ENCODE measurements at places on chromosomes 1 and 21.

- DNase-seq: no peak
Observed at GRCh38 chr1:107359472-107360241, 218.8 kb downstream of the NTNG1 start.

GRCh38 chr1:32895325-32896215, 5.6 kb downstream of the TMEM54 start:
- DNase-seq: no peak

DNA sequence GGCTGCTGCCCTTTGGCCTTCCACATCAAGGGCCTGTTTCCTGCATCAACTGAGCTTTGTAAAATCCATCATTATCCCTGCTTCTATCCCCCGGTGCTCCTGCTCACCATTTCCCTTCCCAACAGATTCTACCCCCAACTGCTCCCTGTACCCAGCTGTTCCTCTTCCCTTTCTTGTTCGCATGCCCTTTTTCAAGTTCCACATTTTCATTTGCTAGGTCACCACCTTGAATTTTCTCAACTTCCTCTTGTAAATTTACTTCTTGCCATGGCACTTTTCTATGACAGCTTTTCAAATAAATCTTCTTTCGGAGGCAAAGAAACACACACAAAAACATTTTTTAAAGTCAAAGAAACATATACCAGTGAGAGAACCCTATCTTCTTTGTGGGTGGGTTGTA, 330.5 kb upstream of the ADGRL2 start:
- DNase-seq: no peak

DNA sequence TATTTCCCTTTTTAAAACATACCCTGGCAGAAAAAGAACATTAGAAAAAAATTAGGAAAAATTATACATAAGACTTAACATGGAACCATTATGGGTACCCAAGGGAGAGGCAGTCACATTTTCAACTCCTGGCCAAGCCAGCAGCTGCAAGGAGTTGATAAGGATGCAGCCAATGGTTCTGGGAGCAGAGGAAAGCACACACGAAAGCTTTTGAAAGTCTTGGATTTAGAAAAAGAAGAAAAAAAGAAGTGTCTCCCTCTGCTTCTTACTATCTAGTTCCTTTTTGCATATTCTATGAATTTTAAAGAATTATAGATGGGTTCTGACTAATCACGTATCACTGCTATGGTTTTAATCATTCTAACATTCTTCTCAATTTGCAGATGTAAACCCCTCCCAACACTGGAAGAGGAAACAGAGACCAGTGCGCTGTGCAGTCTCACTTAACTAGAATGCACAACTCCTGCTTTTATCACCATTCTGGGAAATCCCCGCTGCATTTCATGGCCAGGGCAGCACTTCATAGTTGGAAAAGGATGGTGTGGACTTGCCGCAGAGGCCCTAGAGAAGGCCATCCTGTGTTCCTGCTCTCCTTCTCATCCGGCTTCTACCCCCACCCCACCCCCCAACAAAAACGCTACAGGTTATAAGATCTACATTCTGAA, 2.7 kb upstream of the CD58 start:
- no peak for DNase-seq

DNA sequence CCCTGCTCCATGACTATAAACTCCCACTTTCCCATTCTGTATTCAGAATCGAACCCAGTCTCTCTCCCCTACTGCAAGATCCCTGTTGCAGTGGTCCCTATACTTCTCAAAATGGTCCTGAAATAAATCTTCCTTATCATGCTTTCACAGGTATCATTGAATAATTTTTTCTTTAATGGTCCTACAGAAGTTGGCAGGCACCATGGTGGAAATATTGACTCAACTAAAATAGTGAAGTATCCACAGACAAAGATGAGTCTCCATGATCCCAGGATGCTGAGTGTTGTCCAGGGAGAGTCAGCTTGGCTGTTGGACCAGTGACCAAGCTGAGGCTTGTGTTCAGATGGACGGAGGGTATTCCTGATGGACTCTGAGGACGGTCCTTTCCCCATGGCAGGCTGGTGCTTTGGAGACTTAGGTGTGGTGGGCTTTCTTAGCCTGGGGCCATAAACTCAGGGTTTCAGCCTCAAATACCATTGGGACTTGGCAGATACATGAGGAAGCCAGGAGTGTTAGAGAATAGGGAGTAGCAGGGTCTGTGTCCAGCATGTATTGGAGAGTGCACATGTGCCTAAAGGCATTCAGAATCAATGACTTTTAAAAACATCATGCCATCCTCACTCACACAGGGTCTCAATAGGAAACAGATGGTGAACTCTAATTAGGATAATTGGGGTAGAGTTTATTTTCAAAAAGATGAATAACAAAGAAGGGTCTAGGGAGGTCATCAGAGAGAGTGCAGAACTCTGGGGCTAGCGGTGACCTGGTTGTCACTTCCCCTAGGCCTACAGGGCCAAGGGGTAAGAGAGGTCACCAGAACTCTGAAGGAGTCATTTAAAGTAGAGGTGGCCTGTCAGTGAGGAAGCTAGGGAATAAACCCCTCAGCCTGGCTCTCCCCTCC, 19.8 kb downstream of the TINAGL1 start:
- DNase-seq: no peak

DNA sequence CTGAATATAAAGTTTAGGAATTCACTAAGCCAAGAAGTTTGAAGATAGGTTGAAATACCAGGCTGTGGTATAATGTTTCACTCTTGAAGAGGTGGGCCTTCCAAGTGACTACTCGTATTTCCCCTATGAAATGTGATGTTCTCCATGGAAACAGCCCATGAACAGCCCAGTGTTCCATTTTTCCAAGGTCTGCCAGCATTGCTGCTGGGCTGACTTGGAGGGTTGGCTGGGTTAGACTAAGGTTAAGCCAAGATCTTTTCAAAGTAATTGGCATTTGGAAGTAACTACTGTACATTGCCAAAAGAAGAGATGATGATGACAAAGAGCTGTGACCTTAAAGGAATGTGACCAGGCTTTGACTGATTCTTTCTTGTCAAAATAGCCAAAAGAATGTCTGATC, 73.8 kb downstream of the RPE65 start:
- no peak for DNase-seq

- no peak for DNase-seq
Observed at GRCh38 chr21:30779249-30779648, 24.0 kb upstream of the KRTAP21-1 start.

GRCh38 chr1:192538407-192539296, 36.9 kb upstream of the RGS1 start:
- DNase-seq: no peak

DNA sequence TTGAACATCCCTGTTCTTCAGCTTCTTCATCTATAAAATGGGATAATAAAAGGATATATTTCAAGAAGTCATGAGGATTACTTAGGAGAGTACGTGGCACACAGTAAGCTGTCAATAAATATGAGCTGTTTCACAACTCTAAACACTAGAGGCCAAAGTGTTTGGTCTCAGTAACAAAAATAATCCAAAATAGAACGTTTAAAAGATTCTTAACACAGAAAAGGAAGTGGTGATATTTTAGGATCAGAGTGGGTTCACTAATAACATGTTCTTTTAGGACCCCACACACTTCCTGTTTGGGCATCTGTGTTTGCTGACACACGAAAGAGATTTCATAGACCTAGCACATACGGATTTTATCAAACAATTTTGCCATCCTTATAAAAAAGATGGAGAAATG, 32.9 kb downstream of the TNFSF18 start:
- DNase-seq: no peak

DNA sequence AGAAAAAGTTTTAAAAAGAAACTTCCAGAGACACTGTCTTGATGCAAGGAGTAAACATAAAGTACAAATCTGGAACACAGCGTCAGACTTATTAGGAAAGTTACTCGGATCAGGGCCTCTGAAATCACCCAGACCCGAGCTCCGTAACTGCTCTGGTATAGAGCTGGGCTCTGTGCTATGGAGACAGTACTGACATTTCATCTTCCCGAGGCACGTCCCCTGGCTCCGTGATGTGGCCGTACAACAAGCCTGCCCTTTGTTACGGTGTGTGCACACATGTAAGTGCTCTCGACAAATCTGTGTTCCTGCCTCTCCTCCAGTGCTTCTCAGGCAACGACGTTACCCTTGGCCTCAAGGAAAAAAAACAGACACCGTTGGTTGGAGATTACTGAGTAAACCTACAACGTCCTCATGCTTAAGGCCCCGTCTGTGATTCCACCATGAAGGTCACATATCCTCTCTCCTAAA, 107.0 kb upstream of the IRF2BP2 start:
- DNase-seq: no peak

- DNase-seq: no peak
Observed at GRCh38 chr1:173205146-173206051, 1.7 kb downstream of the TNFSF4 start.

DNA sequence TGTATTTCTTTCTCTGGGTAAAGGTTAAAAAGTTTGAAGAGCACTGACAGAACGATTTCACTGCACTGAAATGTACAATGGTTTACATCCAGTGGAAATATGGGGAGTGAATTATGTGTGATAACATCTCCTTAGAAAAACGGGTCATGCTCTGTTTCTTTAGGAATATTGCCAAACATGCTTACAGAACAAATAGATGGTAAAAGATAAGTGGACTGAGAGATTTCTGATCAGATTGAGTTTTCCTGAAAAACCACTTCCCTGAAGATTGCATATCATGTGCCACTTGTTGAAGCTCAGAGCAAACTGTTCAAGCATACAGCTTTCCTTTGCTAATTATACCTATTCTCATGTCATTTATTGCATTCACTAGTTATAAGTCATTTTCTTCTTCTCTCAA, 29.9 kb upstream of the DISP1 start:
- no peak for DNase-seq

DNA sequence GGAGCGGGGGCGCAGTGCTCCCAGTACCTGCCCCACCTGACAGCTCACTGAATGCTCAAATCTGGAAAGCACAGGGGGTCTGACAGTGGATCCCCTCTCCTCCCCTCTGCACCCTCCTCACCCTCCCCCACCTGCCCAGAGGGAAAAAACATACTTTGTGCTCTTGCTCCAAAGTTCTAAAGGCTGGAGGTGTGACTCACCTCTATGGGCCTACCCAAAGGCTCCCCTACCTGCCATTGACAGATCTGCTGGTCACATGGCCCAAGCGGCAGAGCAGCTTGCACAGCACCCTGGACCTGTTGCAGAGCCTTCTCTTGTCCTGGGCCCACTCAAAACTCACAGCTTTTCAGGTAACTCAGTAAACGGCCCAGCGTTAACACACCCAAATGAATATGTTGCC, 55.7 kb downstream of the ADSS2 start:
- DNase-seq: no peak

Data from anterior cingulate cortex (tissue), 58 donors.